ENCODE measurements at places on chromosomes 2 and 18.
A peak's percentile ranks its signal among the peaks of the same experiment; 100 is the strongest.

- DNase-seq = no peak
Observed at GRCh38 chr2:3257166-3257565, 120.5 kb downstream of the EIPR1 start.

DNA sequence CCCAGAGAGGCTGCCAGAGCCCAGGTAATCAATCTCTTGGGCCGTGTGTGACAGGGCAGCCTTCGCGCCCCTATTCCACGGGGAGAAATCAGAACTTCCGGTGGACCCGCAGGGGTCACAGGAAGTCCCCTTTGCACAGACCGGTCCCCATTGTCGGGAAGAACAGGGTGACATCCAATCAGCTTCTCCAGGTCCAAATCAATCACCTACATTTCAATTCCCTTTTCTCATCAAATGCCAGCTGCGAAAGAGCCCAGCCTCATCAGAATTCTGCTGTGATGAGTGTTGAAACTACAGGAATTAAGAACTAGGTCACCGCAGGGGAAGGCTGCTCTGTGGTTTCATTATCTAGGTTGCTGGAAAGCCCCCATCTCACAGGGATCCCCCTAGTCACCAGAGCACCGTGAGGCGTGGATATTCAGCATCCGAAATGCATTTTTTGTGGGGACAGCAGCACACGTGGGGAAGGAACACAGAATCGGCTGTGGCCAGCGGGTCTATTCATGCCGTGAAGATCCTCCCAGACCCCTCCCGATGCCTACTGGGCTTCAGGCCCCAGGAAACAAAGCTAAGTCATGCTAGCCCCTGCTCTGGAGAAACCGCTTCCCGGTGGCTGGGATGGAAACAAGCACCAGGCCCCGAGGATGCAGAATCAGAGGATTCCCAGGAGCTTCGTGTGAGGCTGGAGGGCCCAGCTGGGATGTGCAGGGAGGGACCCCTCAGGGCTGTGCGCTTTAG, 193.7 kb upstream of the ID2 start:
- no peak for DNase-seq

- DNase-seq = no peak
Observed at GRCh38 chr2:15334644-15335326, 226.3 kb downstream of the NBAS start.

DNA sequence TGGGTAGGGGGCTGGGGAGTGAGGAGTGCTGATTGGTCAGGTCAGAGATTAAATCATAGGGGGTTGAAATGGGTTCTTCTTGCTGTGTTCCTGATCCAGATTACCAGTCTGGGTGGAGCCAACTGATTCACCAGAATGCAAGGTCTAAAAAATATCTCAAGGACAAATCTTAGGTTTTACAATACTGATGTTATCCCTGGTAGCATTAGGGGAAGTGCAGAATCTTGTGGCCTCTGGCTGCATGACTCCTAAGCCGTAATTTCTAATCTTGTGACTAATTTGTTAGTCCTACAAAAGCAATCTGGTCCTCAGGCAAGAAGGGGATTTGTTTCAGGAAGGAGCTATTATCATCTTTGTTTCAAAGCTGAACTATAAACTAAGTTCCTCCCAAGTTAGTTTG, 289.2 kb upstream of the KYNU start:
- DNase-seq = no peak

GRCh38 chr2:224749136-224749535, 33.0 kb upstream of the CCDC195 start:
- DNase-seq = no peak

GRCh38 chr2:218988650-218989049, 3.7 kb upstream of the FEV start:
- DNase-seq = no peak

GRCh38 chr2:17538844-17539554, 1.5 kb upstream of the VSNL1 start:
- DNase-seq = peak; percentile 56

GRCh38 chr2:124024561-124025170, 421 bp upstream of the CNTNAP5 start:
- DNase-seq = no peak

GRCh38 chr2:186065491-186065890, 326.9 kb downstream of the FSIP2 start:
- DNase-seq = no peak

- no peak for DNase-seq
Observed at GRCh38 chr2:38487852-38488251, 110.8 kb upstream of the ATL2 start.

- no peak for DNase-seq
Observed at GRCh38 chr2:202072226-202072625, 829 bp upstream of the KIAA2012 start.

- DNase-seq = no peak
Observed at GRCh38 chr18:11752116-11752911, 63.2 kb downstream of the GNAL start.

DNA sequence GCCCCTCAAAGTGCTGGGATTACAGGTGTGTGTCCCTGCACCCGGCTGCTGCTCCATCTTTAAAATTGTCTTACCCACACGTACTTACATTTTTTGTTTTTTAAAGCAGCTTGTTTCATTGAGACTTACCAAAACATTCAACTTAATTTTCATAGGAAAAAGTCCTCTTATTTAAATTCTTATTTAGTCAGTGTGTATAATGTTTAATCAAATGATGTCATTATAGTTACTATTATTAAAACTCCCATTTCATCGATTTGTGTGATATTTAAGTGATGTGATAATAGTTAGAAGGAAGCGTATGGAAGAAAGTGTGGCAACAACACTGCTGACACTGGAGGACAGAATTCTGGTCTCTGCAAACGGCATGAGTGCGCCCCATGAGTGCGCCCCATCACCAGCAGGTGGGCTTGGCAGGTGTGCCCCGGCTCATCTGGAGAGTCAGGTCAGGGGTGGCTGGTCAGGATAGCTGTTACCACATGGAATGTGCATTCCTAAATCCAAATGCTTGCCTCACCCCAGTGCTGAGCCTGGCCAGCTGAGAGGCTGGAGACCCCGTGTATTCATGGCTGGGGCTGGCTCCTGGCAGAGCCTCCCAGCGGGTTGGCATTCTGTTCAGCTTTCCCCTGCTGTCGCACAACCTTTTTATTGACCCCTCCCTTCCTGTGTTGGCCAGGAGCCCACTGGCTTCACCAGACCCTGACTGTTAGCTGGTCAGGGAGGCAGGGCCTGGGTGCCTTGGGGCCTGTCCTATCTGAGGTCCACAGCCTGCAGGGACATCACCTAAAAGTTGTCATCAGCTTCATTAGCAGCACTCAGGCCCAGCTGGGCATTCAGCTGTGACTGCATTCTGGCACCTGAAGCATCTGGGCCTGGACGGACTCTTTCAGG, 79.7 kb downstream of the AGAP1 start:
- DNase-seq = no peak

DNA sequence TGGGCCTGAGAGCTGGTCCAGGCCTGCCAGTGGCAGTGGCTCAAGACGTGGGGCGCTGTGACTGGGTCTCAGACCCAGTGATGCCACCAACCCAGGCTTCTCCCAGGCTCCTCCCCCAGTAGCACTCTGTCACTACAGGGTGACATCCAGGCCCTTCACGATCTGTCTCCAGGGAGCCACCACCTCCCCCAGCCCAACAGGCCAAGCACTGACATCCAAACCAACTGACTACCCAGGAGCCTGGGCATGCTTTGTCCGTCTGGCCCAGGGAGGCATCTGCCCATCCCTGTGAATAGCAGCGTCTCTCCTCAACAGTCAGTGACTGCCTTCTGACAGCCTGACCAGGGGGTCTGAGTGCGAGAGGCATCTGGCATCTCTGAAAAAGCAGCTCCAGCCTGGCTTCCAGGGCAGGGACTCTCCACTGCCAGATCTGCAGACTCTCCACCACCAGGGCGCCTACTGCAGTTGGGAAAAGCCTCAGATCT, 13.0 kb downstream of the TEX44 start:
- DNase-seq = no peak

GRCh38 chr18:53526101-53526870, 698.2 kb downstream of the MBD2 start:
- no peak for DNase-seq

DNA sequence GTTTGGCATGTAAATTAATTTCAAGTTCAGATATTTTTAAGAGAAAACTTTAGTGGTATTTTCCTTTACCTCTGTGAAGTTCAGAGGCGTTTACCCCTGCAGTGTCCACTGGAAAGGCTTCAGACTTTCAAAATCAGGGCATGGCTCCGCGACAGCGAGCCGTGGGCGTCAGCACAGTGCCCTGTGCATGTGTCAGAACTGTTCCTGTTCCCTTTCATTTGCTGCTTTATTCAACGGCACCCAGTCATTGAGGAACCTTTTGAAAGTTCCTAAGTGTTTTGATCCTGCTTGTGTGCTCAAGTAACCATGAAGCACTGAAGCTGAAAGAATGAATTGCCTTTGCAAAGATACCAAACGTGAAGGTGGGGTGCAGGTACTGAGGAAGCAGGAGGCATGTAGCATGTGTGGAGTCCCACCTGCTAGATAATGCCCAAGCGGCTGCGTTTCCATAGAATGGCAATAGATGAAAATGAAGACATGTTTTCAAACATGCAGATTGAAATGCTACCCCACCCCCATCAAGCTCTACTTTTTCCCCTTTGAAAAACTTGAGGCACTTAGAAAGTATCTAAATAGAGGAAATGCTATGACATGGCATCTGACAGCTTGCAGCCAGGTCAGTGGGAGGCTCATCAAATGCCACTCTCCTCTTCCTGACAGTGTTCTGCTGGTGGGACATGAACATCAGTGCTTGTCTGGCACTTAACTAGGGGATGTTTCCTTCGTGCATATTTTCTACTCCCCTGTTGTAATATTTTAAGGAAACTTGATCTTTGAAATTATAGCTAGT, 148.6 kb downstream of the ZNF236 start:
- DNase-seq = no peak
